ENCODE measurements at places on chromosomes 3 and 15. TPM values are rescaled to one million over a fixed set of nuclear protein-coding genes. Genes with fewer than 3 reads are reported as not detected.

GRCh38 chr15:75646944-75647364 is 758 bp upstream of the SNX33 start:
- no peaks in the 10 kb centered on the region for H3K36me3 ChIP-seq
- H3K27me3 ChIP-seq: peaks cover 19% of the 10 kb centered on the region
- no peak for DNase-seq
- peak overlapping the region; percentile 76 for H3K4me3 ChIP-seq

DNA sequence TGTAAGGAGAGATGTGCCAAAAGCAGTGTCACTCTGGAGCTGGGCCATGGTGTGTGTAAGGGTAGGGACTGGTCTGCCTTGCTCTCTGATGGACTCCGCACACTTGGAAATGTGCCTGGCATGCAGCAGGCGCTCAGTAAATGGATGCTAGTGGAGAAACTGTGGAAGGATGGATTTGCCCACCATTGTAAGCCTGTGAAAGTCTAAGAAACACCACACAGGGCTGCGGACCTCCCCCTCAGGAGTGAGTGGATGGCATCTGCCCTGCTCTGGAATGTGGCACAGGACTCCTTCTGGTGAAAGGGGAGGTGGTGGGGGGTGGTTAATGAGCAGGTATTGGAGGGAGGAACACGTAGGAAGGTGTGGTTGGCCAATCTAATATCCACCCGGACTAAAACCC is 62.2 kb upstream of the ACAN start:
- H3K36me3 ChIP-seq: no peaks in the 10 kb centered on the region
- H3K4me3 ChIP-seq: no peak overlapping the region
- H3K27me3 ChIP-seq: peaks cover 47% of the 10 kb centered on the region
- H3K4me1 ChIP-seq: no peaks in the 10 kb centered on the region
- no peak overlapping the region for H3K27ac ChIP-seq

DNA sequence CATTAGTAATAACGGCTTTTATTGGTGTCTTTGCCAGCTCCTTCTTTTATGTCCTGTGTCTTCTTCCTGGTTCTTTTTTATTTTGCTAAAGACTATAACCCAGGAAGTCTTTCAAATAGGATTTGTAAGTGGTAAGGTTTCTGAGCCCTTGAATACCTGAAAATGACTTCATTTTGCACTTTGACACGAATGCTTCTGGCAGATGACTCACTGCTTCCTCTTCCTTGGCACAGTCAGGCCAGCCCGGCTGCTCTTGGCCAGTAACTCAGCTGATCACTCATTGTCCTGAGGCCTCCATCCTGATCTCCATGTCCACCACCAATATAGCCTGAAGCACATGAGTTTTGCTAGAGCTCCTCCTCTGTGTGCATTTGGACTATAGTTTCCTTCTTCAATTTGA is 48.7 kb upstream of the NR2E3 start:
- peaks cover 16% of the 10 kb centered on the region for H3K27me3 ChIP-seq
- no peak for DNase-seq
- peaks cover 5% of the 10 kb centered on the region for H3K4me1 ChIP-seq
- H3K27ac ChIP-seq: no peak overlapping the region

Gene CRTAP
- 28.0 TPM for total RNA-seq

DNA sequence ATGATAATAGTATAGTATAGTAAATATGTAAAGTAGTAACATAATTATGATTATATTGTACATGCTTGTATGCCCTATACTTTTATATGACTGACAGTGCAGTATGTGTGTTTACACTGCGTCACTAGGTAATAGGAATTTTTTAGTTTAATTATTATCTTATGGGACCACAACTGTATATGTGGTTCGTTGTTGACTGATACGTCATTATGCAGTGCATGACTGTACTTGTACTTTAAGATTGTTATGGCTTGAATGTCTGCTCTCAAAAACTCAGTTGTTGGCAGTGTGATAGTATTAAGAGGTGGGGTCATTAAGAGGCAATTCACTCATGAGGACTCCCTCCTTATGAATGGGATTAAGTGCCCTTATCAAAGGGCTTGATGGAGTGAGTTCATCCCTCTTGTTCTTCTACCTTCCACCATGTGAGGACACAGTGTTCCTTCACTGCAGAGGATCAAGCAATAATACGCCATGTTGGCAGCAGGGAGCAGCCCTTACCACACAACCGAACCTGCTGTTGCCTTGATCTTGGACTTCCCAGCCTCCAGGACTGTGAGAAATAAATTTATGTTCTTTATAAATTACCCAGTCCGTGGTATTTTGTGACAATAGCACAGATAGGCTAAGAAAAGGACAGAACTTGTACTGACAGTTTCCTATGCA is 152.2 kb downstream of the NEK11 start:
- no peak for DNase-seq
- H3K4me3 ChIP-seq: no peak overlapping the region
- no peaks in the 10 kb centered on the region for H3K27me3 ChIP-seq
- H3K4me1 ChIP-seq: peaks cover 17% of the 10 kb centered on the region

GRCh38 chr3:189982321-189982945 is 138.3 kb downstream of the P3H2 start:
- DNase-seq: no peak
- no peaks in the 10 kb centered on the region for H3K36me3 ChIP-seq
- no peaks in the 10 kb centered on the region for H3K4me1 ChIP-seq
- no peak overlapping the region for H3K4me3 ChIP-seq

Gene C2CD4B
- not detected for total RNA-seq

GRCh38 chr3:123072564-123072963 is 5.7 kb downstream of the PDIA5 start:
- no peak overlapping the region for H3K4me3 ChIP-seq
- DNase-seq: no peak
- H3K4me1 ChIP-seq: peaks cover 16% of the 10 kb centered on the region
- H3K36me3 ChIP-seq: no peaks in the 10 kb centered on the region
- no peaks in the 10 kb centered on the region for H3K27me3 ChIP-seq
- no peak overlapping the region for H3K27ac ChIP-seq

Gene ZNF662
- total RNA-seq: 0.47 TPM

DNA sequence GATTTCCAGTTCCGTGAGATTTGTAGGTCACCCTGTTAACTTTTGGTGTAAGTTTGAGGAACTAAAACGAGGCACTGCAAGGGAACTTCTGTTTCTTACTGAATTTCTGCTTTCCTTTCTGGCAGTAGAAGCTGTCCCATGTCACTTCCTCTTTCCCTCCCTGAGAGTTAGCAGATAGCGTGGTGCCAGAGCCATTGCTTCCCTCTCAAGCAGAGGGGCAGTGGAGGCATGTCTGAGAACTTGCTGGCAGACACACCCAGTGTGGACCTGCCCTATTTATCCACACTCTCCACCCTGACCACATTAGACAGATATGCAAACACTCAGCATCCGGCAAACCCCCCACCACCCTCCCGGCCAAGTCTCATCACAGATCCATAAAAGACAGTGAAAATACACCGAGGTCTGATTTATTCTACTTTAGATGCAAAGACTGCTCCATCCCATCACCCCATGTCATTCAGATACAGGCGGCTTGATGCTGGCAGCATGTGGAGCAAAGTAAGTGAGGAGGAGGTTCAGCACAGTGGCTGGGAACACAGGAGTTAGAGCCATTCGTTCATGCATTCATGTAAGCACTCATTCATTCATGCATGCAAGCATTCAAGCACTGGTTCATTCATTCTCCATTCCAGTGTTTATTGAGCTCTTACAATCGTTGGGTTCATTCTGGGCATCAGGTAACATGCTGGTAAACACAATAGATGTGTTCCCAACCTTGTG is 324.7 kb downstream of the SHQ1 start:
- H3K4me3 ChIP-seq: no peak overlapping the region
- H3K36me3 ChIP-seq: peaks cover under 1% of the 10 kb centered on the region
- H3K4me1 ChIP-seq: peaks cover 35% of the 10 kb centered on the region
- no peaks in the 10 kb centered on the region for H3K27me3 ChIP-seq
- no peak for DNase-seq

GRCh38 chr3:142858043-142858442 is 30.8 kb downstream of the PCOLCE2 start:
- peaks cover 41% of the 10 kb centered on the region for H3K27me3 ChIP-seq
- H3K36me3 ChIP-seq: no peaks in the 10 kb centered on the region
- no peak overlapping the region for H3K4me3 ChIP-seq
- DNase-seq: no peak
- no peak overlapping the region for H3K27ac ChIP-seq

DNA sequence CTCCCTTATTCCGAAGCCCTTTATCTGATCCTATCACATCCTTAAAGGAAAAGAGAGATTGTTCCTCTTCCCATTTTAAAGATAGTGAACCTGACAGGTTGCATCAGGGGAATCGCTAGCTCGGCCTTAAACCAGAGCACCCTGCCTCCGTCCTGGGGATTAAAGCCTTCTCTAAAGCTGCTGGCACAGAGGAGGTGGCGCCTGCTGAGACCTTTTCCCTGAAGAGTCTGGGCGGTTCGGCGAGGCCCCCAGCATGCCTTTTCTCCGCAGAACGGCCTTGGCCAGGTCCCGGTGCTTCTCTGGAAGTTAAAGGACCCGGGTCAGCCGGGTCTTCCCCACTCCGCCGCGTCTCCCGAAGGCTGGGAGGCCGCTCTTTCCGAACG is 593 bp downstream of the FAM219B start:
- H3K4me3 ChIP-seq: peak overlapping the region; percentile 93
- peak overlapping the region; percentile 79 for H3K27ac ChIP-seq
- H3K4me1 ChIP-seq: peaks cover 40% of the 10 kb centered on the region
- H3K36me3 ChIP-seq: peaks cover 25% of the 10 kb centered on the region

DNA sequence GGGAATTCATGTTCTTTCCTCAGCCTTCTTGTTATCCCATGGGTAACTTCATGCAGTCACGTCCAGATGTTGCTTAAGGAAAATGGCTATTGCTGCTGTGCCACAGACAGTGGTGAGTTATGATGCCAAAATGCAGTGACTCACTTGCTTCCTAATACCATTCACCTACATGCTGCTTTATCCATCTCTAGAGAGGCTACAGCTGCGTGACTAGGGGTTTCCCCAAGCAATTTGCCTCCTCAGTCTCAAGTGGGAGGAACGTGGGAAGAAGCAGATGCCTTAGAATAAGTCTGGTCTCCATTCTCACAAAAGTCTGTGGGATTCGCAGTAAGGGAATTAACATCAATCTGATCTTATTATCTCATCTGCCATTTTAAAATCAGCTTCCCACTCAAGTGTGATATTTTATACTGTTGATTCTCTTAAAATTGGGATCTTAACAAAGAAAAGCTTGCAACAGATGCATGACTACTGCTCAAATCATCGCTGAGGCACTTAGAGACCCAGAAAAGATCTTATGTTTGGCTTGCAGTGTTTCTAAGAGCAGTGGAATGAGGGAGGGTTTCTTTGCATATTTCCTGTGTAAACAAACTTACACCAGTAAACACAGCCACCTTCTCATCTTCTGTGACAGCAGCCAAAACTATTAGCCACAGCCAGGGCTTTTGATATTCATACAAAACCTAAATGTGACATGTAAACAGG is 62.0 kb upstream of the ACP3 start:
- DNase-seq: no peak
- no peak overlapping the region for H3K4me3 ChIP-seq
- H3K36me3 ChIP-seq: no peaks in the 10 kb centered on the region
- no peak overlapping the region for H3K27ac ChIP-seq

DNA sequence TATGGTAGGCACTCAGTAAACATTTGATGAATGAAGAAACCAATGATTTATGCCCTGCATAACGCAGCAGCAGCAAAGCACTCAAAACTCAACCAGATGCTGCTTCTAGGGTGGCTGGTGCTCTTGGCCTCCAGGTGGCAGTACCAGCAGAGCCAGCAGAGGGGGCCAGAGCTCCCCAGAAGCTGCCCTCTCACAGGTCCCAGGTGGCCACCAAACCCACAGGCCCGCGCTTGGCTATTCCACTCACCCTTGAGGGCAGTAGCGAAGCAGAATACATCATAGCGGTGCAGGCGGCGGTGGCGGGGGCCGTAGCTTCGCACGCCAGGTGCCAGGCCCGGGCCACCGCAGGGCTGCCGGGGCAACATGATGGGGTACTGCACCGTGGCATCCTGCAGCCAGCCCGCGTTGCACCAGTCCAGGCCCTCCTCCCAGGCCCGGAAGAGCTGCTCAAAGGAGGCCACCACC is 16.6 kb downstream of the HAPLN3 start:
- H3K27me3 ChIP-seq: no peaks in the 10 kb centered on the region
- no peak overlapping the region for H3K27ac ChIP-seq
- H3K36me3 ChIP-seq: peaks cover 3% of the 10 kb centered on the region
- H3K4me1 ChIP-seq: no peaks in the 10 kb centered on the region
- peak; percentile 49 for DNase-seq
- H3K4me3 ChIP-seq: no peak overlapping the region

DNA sequence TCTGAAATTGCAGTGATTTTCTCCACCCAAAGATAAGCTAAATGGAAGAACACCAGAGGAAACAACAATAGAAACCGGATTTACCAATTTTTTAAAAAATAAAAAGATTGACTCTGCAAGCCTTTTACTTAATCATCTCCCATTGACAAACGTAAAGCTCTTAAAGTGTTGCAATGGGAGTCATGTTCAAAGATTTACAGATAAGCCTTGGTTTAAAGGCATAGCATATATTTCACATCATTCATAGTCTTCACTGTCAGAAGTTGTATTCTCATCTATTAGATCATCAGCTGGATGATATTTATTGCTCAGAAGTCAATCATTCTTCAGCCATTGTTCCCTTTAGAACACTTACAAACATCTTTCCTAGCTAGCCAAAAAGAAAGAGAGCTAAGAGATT is 397.6 kb downstream of the GBE1 start:
- DNase-seq: no peak
- H3K27ac ChIP-seq: no peak overlapping the region
- no peaks in the 10 kb centered on the region for H3K4me1 ChIP-seq
- no peak overlapping the region for H3K4me3 ChIP-seq

DNA sequence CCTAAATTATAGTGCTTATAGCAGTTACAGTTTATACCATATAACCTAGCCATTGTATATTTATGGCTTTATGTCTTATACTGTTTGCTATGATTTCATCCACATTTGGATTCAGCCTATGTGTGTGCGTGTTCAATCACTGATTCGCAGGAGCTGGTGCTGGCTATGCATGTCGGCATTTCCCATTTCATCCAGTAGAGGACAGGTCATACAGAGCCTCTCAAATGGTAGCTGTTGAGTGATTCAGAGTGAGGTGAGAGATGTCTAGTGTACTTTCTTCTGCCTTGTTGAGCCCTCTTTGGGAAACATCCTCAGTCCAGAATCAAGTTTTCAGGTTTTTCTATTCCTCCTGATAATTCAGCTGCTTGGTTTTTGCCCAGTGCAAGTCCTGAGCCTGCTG is 76.1 kb downstream of the FRMD4B start:
- H3K27ac ChIP-seq: no peak overlapping the region
- no peak for DNase-seq
- peaks cover 6% of the 10 kb centered on the region for H3K27me3 ChIP-seq
- no peak overlapping the region for H3K4me3 ChIP-seq
- peaks cover 15% of the 10 kb centered on the region for H3K4me1 ChIP-seq
- H3K36me3 ChIP-seq: no peaks in the 10 kb centered on the region

Gene PLCD1
- total RNA-seq: 12.3 TPM

- DNase-seq: no peak
- no peaks in the 10 kb centered on the region for H3K4me1 ChIP-seq
- no peak overlapping the region for H3K27ac ChIP-seq
- H3K36me3 ChIP-seq: no peaks in the 10 kb centered on the region
- no peaks in the 10 kb centered on the region for H3K27me3 ChIP-seq
Observed at GRCh38 chr15:36373550-36373949, 205.9 kb upstream of the CDIN1 start.

Gene COPG1
- 141 TPM for total RNA-seq
